ENCODE measurements at places on chromosomes 2 and 18. TPM values are rescaled to one million over a fixed set of nuclear protein-coding genes. Genes with fewer than 3 reads are reported as not detected.

- no peak for DNase-seq
Observed at GRCh38 chr2:105432749-105433148, 33.9 kb upstream of the FHL2 start.

Gene BCL2
- total RNA-seq = not detected

DNA sequence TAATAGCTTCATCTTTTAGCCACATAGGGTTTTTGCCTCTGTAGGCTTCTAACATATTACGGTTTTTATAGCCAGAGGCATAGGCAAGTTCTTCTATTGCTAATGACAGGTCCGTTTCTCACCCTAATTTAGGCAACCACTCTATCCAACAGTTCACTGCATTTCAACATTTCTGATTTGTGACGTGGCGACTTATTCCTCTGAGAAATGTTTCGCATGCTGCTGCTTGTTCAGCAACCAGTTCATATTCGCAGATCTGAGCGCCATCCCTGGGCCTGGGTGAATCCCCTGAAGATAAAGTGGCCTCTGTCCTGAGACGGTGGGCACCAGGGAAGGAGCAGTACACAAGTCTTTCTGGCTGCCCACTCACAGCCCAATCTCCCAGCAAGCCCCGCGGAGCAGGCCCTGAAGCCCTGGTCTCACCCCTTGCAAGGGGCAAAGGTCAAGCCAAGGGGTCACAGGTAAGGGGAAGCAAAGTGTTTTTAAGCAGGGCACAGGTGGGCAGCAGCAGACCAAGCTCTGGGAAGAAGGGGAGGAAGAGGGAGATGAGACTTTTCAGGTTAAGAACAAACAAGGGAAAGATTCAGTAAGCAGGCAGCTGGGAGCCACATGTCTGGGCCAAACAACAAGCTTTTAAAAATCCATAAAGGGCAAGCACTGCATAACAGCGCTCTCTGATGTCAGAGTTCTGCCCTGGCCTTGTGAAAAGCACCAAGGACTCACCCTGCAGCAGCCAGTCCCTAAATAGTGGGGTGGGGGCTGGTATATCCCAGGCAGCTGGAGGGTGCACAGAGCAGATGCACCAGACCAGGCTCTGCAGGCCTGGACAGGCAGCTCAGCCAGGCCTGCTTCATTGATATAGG lies 10.8 kb upstream of the COX7A2L start:
- no peak for DNase-seq

Gene SMCHD1
- 38.3 TPM for total RNA-seq

Gene TDRD15
- total RNA-seq = not detected

Gene MEP1B
- not detected for total RNA-seq

- DNase-seq = no peak
Observed at GRCh38 chr2:68432696-68433658, 34.1 kb downstream of the FBXO48 start.

GRCh38 chr2:201813996-201814760 lies 7.8 kb downstream of the CDK15 start:
- peak; percentile 40 for DNase-seq

DNA sequence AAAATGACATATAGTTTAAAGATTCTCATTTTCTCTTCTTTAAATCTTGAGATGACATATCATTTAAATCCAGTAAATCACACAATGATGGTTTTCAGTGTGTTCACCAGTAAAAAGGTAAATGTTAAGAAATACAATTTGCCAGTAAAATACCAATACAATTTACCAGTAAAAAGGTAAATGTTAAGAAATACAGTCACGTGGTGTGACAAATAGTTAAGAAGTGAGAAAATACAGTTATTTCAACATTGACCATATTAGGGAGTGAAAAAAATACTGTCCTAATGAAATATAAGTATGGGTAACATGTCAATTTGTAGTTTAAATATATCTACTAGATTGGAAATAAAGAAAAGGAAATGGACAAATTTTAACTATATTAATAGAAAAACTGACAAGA lies 80.5 kb downstream of the DLGAP1 start:
- DNase-seq = no peak

Gene COBLL1
- total RNA-seq = 12.5 TPM

Gene MYOM1
- total RNA-seq = not detected

Gene FKBP1B
- total RNA-seq = 6.6 TPM

Gene KCNE4
- total RNA-seq = 11.4 TPM

DNA sequence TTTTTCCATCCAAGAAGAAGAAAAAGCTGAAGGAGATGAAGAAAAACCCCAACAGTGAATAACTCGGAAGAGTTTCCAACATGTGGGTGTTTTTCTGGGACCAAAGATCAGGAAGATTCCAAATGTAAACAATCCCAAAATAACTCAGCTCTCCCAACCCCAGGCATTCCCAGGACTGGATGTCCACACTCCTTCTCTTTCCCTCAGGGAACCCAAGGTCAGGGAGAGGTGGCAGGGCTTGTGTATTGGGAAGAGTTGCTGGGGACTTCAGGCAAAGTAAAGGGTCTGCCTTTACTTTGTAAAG lies 268.0 kb downstream of the DYSF start:
- DNase-seq = no peak

GRCh38 chr18:69291044-69291443 lies 109.6 kb upstream of the DOK6 start:
- no peak for DNase-seq

- no peak for DNase-seq
Observed at GRCh38 chr2:31058096-31059035, 79.9 kb downstream of the GALNT14 start.

DNA sequence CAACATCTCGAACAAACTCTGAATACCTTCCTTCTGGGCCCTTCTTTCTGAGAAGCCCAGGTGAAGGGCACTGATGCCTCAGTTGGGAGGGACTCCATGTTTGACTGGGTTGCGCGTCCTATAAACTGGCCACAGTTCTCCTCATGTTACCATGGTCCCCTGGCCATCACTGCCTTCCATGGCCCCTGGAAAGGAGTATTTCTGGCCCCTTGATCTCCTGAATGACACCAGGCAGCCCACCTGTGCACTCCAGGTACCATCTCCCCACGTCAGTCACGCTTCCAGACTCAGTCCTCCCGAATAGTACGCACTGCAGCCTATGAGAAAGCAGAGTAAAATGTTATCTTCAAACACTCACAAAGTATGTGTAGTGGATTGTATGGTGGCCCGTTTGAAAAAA lies 73.9 kb downstream of the ACKR3 start:
- DNase-seq = no peak

Gene SPATA3
- total RNA-seq = not detected

GRCh38 chr2:63680455-63680854 lies 91.7 kb downstream of the MDH1 start:
- no peak for DNase-seq

- no peak for DNase-seq
Observed at GRCh38 chr2:180411661-180412060, 404.6 kb upstream of the CWC22 start.

DNA sequence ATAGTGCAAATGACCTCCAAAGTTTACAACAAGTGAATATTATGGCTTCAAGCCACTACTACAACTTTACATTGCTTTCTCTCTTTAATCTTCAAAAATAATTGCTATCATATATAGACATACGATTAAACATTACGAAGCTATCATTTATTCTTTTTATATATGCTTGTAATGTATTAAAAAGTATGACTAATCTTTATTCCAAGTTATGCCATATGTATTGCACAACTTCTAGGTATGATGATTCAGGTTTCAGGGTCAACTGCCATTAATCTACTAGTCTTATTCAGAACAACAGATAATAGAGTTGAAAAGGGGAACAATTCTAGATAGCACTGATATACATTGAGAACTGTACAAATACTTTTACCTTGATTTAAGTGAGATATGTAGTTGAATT lies 506.2 kb upstream of the TMEFF2 start:
- no peak for DNase-seq
